NCI-H1930 (cell line): ENCODE measurements at places on chromosomes 11 and 22.

- DNase-seq: no peak
These were observed 23.5 kb upstream of the CPT1A start for GRCh38 chr11:68865241-68865640.

GRCh38 chr11:123652599-123652998, 1.8 kb downstream of the SCN3B start:
- no peak for DNase-seq

- no peak for DNase-seq
These were observed 91.7 kb upstream of the LMO1 start for GRCh38 chr11:8355416-8355742.

DNA sequence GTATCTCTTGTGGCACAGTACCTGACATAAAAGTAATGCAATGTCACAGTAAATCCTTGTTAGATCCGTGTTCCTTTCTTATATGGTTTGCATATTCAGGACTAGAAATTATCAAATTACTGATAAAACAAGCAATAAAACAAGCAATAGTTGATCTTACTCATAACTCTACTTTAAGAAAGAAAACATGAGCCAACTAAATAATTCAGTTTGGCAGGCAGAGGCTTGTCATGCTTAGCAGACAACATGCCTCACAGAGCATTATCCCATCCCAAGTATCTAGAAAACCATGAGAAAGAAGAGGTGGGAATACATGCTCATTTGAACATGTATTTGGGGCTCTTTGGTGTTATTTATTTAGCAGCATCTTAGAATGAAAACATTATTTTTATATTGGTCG, 241.9 kb downstream of the SOX6 start:
- DNase-seq: no peak

GRCh38 chr11:86482692-86483091, 108.0 kb downstream of the CCDC81 start:
- no peak for DNase-seq

GRCh38 chr11:13667245-13667644, 1.2 kb upstream of the FAR1 start:
- DNase-seq: no peak

GRCh38 chr22:24429411-24430365, 2.3 kb downstream of the ADORA2A start:
- DNase-seq: no peak

- no peak for DNase-seq
These were observed 22.5 kb downstream of the CLPB start for GRCh38 chr11:72411623-72412419.

DNA sequence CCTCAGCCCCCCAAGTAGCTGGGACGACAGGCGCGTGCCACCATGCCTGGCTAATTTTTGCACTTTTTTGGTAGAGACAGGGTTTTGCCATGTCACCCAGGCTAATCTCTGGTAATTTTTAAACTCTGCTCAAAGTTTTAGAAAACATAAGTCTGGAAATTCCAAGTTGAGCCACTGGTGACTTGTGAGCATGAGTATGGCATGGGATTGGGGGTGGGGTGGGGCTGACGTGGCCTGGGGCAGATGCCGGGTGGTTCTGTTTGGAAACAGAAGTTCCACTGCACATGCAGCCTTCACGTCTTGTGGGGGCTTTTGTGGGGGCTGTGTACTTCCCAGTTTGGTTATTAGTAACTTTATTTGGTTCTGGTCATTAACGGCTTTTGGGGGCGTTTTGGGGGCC, 67.3 kb downstream of the PTPRJ start:
- DNase-seq: no peak

GRCh38 chr22:49620666-49621065, 207.0 kb downstream of the BRD1 start:
- no peak for DNase-seq

- DNase-seq: no peak
These were observed 43.8 kb downstream of the SIK3 start for GRCh38 chr11:117054382-117054781.

GRCh38 chr22:28438183-28438768, 241.4 kb downstream of the TTC28 start:
- DNase-seq: no peak

GRCh38 chr11:120223793-120224192, 13.0 kb downstream of the OAF start:
- DNase-seq: no peak

- no peak for DNase-seq
These were observed 31.2 kb downstream of the KMT5B start for GRCh38 chr11:68181719-68182451.
